ENCODE measurements at places on chromosomes 16 and 17.

DNA sequence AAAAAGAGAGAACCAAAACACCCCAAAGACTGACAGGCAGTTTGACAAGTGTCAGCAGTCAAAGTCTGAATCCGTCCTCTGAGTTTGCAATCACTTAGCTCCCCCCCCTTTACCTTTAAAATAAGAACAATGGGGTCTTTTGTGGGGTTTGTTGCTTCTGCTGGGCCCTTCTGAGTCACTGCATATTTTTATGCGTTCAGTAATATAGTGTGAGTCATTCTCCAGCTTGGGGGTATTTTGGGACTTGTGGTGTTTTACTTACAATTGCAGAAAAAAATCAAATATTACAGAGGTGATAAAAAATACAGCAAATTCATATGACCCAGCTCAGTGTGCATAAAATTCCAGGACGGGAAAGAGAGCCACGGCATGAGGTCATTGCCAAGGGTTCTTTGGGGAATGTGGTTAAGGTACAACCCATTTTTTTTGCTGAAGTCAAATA is 120.1 kb downstream of the CYLD start:
- DNase-seq = no peak

- DNase-seq = no peak
These were observed 44.4 kb downstream of the ZNF778 start for GRCh38 chr16:89261691-89262563.

GRCh38 chr16:11552440-11552839 is 34.3 kb downstream of the LITAF start:
- no peak for DNase-seq

DNA sequence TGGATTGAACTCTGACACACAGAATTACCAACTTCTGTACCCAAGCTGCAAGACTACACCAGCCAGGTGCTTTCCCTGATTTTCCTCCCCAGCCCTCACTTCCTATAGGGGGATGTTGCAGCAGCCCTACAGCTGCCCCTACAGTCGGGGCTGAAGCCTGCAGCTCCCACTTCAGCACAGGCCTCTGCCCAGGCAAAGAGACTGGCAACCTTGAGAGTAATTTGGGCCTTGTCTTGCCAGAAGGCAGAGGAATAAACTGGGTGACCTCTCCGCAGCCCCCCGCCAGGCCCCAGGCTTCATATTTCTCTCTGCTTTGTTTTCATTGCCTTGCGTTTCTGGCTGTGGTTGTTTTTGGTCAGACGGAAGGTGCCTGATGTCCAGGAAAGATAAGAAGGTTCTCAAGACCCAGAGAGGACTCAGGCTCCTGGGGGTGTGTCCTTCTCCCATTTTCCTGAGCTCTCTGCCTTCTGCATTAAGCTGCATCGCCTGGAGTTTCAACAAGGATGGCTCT is 32.0 kb downstream of the SLC6A4 start:
- DNase-seq = no peak

GRCh38 chr17:34703533-34703932 is 124.2 kb downstream of the TMEM132E start:
- no peak for DNase-seq

GRCh38 chr17:56756536-56756935 is 77.2 kb downstream of the C17orf67 start:
- DNase-seq = no peak

DNA sequence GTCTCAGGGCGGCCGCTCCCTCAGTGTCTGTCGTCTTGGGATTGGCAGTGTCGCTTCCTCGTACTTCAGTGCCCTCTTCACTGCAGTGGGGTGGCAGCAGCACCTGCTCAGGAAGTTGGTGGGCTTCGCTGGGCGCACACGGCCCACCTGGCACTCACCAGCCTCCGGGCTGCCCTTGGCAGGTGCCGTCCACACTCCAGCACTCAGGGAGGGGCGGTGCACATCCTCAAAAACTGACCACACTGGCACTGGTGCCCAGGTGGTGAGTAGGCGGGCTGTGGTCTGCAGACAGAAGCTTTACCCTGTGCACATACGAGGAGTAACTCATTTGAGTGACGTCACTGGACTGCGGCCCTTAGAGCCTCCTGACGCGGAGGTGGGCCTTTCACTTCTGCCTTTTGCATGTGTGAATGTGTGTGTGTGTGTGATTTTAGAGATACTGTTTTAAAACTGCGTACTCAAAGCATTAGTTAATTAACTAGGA is 94.6 kb downstream of the BANP start:
- no peak for DNase-seq

DNA sequence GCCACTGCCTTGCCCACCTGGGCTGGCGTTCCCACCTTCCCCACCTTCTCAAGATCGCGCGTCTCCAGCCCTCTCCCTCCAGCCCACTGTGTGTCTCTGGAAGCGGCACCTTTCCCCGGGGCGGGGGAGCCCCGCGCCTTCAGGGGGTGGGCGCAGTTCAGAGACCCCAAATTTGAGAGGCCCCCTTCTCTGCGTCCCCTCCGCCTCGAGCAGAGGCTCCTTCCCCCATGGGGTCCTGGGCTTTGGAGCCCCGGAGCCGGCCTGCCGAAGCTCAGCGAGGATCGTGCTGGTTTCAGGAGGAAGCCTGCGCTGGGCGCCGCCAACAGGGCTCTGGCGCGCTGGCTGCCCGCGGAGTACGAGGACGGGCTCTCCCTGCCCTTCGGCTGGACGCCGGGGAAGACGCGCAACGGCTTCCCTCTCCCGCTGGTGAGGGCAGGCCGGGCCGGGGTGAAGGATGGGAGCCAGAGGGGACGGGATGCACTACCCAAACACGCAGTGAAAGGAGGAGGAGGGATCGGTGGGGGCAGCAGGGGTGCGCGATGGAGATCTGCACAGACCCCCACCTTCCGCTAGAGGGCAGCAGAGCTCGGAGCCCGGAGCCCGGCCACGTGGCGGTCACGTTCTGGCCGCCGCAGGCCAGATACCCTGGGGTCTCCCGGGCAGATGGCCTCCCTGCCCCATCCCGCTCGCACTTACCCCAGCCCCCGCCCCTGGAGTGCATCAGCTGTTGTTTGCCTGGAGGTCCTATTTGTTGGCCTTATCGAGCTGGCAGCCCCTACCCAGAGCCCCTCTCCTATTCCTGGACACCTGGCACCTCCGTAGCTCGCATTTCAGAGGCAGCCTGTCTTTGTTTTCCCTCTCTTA is 11.1 kb downstream of the LPO start:
- DNase-seq = no peak

GRCh38 chr16:19715566-19715965 is 2.5 kb downstream of the KNOP1 start:
- DNase-seq = no peak

DNA sequence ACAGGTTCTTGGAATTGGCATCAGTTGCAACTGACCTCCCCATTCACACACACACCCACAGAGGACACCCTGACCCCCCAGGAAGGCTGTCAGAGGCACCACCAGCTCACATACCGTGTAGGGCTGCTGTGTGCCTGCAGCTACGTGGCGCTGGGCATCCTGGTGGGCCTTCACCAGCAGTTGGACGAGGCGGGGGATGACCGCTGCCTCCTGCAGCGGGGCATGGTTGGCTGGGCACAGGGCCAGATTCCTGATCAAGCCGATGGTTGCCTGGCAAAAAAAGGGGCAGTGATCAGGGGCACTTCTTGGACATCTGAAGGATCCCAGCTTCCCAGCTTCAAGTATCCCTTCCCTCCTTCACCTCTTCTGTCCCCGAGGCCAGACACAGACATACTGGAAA is 24.2 kb upstream of the HAP1 start:
- no peak for DNase-seq
